ENCODE measurements at places on chromosomes 2 and 18. TPM values are rescaled to one million over a fixed set of nuclear protein-coding genes. Genes with fewer than 3 reads are reported as not detected.

- H3K36me3 ChIP-seq = no peaks in the 10 kb centered on the region
- no peak overlapping the region for H3K27ac ChIP-seq
- no peak for DNase-seq
- H3K4me1 ChIP-seq = peaks cover 36% of the 10 kb centered on the region
Measured at GRCh38 chr2:163665817-163666216, 70.0 kb downstream of the FIGN start.

CPLX4 gene
- not detected for total RNA-seq

MATN3 gene
- not detected for total RNA-seq

IL36RN gene
- not detected for total RNA-seq

DNA sequence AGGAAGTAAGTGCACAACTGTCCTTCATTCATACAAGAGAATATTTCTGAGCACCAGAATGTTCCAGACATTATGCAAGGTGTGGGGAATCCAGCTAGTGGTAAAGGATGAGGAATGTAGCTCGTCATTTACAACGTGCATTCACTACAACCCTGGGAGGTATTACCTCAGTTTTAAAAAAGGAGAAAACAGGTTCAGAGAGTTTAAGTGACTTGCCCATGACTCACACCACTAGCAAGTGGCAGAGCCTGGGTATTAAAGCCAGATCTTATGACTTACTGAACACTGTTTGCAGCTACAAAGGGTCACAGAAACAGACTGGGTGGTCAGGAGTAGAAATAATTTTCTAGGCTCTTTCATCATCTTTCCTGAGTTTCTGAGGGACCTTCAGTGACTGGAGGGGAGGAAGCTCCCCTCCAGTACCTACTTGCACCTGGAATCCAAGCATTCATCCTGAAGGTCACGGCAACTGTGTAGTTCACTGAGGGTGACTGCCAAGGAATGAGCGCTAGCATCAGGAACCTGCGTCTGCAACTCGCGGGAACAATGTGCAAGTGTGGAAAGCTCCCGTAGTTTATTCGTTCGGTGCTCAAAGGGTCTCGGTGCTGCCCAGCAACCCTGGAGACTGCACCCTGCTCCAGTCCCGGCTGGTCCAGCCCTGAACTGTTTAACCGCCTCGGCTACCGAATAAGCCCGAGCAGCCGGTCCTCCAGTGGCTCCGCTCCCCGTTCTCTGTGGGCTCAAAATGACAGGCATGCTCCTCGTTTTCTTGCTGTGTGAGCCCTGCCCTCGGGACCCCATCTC is 647 bp downstream of the CCDC121 start:
- no peaks in the 10 kb centered on the region for H3K27me3 ChIP-seq
- H3K4me3 ChIP-seq = peak overlapping the region; percentile 78
- peaks cover 6% of the 10 kb centered on the region for H3K36me3 ChIP-seq
- H3K4me1 ChIP-seq = peaks cover 16% of the 10 kb centered on the region

DNA sequence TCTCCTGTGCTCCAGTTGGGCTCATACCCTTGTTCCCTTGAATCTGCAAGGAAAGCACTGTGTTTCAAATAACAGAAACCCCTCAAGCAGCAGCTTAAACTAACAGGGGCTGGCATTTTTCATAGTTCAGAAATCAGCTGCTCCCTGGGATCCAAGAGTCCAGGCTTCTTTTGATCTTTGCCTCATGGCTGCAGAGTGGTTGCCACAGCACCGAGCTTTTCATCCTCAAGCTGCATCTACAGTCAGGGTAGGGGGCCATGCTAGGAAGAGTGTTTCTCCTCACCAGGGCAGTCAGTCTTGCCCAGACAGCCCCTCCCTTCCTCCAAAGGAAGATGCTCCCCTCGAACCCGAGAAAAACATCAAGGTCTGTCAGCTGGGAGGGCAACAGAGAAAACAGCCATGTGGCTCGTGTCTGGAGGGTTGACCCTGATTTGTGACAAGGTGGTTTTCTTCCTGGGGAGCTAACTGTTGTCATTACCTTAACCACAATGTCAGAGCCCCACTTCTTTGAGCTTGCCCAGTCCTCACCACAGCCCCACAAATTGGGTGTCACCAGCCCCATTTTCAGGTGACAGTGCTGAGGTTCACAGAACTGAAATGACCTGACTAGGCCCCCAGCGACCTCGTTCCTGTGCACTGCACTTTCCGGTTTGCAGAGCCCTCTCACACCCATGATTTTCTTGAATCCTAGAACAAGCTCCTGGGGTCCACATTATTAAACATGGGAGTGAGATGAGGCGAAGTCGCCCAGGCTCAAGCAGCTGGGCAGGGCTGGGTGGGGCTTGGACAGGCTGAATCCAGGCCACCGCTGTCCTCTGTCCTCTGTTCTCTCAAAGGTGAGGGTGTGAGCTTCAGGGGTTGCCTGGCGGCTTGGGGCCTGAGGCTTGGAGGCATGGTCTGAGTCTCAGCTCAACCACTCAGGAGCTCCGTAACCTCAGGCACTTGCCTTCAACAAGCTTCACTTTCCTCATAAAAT is 21.9 kb downstream of the ATOH8 start:
- H3K27ac ChIP-seq = peak overlapping the region; percentile 91
- no peak for DNase-seq
- H3K4me3 ChIP-seq = no peak overlapping the region

SRD5A2 gene
- total RNA-seq = not detected

TYMS gene
- 0.86 TPM for total RNA-seq

- no peak for DNase-seq
- no peaks in the 10 kb centered on the region for H3K4me1 ChIP-seq
- no peaks in the 10 kb centered on the region for H3K36me3 ChIP-seq
- no peak overlapping the region for H3K4me3 ChIP-seq
Measured at GRCh38 chr18:39702888-39703287, 2137.3 kb upstream of the CELF4 start.

PLCD4 gene
- 0.51 TPM for total RNA-seq

GRCh38 chr2:117085256-117085655 is 729.2 kb upstream of the DDX18 start:
- no peaks in the 10 kb centered on the region for H3K36me3 ChIP-seq
- H3K4me1 ChIP-seq = no peaks in the 10 kb centered on the region
- no peaks in the 10 kb centered on the region for H3K27me3 ChIP-seq
- no peak overlapping the region for H3K27ac ChIP-seq
- H3K4me3 ChIP-seq = no peak overlapping the region
- no peak for DNase-seq

DNA sequence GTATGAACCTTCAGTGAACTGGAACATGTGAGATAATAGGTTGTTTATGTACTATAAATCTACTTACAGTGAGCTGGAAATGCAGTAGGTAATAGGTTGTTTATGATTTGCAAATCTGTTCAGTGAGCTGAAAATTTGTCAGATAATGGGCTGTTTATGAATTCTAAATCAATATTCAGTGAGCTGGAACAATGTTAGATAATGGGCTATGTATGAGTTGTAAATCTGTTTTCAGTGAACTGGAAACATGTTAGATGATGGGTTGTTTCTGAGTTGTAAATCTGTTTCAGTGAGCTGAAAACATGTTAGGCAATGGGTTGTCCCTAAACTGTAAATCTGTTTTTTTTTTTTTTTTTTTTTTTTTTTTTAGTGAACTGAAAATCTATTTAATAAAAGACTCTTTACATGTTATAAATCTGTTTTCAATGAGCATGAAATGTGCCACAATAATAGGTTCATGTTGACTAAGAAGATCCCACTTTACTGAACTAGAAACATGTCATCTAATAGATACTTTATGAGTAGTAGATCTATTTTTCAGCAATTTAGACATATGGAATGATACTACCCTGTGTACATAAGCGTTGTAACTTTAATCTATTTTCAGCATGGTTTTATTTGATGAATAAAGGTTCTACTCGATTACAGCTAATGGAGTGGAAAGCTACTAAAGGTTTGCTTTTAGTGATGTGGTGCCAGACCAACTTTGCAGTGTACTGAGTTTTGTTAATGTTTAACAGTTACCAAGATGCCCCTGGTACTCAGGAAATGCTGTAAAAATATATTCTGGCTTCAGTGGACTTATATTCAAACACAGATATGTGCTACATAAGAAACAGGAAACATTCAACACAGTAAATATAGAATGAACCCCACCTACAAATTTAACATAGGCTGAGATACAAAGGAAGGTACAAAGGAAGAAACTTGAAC is 1471.8 kb downstream of the LRP1B start:
- no peak overlapping the region for H3K27ac ChIP-seq
- no peaks in the 10 kb centered on the region for H3K27me3 ChIP-seq
- no peak for DNase-seq
- no peak overlapping the region for H3K4me3 ChIP-seq
- H3K36me3 ChIP-seq = no peaks in the 10 kb centered on the region
- no peaks in the 10 kb centered on the region for H3K4me1 ChIP-seq

ADD2 gene
- total RNA-seq = 1.4 TPM

DNA sequence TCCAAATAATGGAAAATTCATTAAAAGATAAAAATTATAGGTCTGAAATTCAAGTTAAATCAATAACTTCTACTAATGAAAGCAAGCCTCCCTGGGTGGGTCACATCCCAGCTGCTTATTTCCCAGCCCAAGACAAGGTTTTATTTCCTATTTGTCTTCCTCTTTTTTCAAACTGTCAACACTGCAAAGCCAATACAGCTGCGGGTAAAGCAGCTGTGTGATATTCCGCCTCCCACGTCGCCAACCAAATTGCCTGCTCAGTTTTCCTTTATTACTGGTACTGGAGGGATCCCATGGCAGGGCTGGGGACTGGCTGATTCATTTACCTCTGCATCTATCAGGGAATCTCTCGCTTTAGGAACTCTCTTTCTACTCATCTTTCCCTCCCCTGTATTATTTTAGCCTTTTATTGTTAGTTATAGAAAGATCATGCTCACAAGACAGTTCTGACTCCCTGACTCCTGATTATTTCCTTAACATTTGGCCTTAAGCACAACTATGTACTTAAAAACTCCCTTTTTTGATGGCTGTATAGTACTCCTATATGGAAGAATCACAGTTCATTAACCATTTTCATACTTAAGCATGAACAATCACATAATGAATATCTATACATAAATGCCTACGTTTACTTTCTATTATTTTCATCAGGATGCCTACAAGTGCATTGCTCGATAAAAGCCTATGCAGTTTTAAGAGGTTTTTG is 253.1 kb downstream of the CDCA7 start:
- no peak overlapping the region for H3K4me3 ChIP-seq
- no peaks in the 10 kb centered on the region for H3K36me3 ChIP-seq
- H3K27ac ChIP-seq = no peak overlapping the region
- H3K4me1 ChIP-seq = no peaks in the 10 kb centered on the region

C1QL2 gene
- total RNA-seq = not detected

- no peak overlapping the region for H3K27ac ChIP-seq
- no peaks in the 10 kb centered on the region for H3K36me3 ChIP-seq
- no peaks in the 10 kb centered on the region for H3K4me1 ChIP-seq
Measured at GRCh38 chr2:220181165-220181564, 553.7 kb downstream of the SLC4A3 start.

DNA sequence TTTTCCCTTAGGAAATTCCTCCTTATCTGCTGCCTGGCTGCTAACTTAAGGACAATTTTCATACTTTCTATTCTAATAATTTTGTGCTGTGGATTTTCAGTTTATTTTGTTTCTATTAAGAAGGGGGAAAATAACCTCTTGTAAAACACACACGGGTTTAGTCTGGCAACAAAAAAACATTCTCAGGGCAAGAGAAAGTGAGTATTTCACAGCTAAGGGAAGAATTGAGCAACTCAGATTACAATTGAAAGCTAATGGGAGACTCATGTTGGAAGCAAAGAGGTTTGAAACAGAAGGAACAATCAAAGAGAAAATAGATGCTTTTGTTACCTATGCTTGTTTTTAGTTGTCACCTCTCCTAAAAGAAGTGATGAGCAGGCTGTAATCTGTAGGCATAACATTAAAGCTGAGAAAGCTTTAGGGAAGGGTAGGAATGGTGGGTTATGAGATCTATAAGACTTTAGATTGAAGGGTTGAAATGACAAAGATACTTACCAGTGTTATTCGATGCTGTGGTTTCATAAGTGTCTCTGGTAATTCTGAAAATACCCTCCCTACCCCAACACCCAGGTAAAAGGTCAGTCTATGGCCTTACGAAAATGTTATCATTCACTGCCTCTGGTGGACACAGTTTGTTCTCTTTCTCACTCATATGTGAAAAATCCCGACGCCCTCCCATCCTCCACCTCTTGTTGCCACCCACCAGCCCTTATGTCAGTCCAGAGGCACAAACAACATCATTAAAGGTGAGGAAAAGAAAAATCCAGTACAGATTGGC is 510.9 kb downstream of the TXNL1 start:
- H3K4me1 ChIP-seq = no peaks in the 10 kb centered on the region
- DNase-seq = no peak
- H3K36me3 ChIP-seq = no peaks in the 10 kb centered on the region
- no peak overlapping the region for H3K27ac ChIP-seq
- no peak overlapping the region for H3K4me3 ChIP-seq
- no peaks in the 10 kb centered on the region for H3K27me3 ChIP-seq

- H3K4me1 ChIP-seq = no peaks in the 10 kb centered on the region
- DNase-seq = no peak
- no peak overlapping the region for H3K4me3 ChIP-seq
- H3K27me3 ChIP-seq = no peaks in the 10 kb centered on the region
Measured at GRCh38 chr2:119517433-119517832, 6.8 kb downstream of the SCTR start.

Data from right atrium auricular region (tissue), 2 donors.